ENCODE measurements at places on chromosomes 7 and 10.

DNA sequence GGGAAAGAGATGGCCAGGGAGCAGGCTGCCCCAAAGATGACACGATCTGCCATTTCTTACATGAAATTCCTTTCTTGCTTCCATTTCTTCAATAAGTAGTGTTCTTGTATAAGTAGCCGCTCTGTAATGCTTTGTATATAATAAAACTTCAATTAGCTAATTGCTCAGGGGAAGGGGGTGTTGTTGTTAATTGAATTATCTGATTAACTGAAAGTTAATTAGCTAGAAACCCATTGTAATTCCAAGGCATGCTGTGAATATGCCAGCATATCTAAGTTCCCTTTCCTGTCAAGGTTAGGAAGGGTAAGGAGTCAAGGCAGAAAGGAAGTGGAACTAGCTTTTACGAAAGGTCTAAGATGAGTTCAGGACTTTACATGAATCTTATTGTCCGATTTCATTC is 765.9 kb downstream of the TYW1 start:
- H3K4me1 ChIP-seq, result no peaks in the 10 kb centered on the region
- H3K4me3 ChIP-seq, result no peak overlapping the region
- no peak overlapping the region for H3K27ac ChIP-seq
- no peak for DNase-seq
- no peaks in the 10 kb centered on the region for H3K27me3 ChIP-seq
- no peaks in the 10 kb centered on the region for H3K36me3 ChIP-seq

GRCh38 chr7:43314379-43315158 is 202.1 kb downstream of the HECW1 start:
- no peaks in the 10 kb centered on the region for H3K27me3 ChIP-seq
- no peak overlapping the region for H3K27ac ChIP-seq
- no peak overlapping the region for H3K4me3 ChIP-seq
- DNase-seq, result no peak
- no peaks in the 10 kb centered on the region for H3K36me3 ChIP-seq

DNA sequence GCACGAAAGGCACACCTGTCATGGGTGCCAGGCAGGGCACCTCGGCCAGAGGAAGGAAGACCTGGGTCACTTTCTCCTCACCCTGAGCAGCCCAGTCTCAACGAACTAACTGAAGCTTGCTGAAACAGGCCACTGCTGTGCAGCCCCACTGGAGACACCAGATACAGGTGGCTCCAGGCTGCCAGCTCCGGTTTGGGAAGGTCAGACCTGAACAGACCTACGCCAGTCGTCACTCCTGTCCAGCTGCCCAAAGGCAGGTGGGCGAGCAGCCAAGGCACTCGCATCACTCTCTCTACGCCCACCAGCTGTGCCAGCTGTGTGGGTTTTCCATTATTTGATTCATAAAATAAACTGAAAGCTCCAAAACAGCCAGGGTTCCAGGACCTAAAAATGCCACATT is 256.1 kb downstream of the ZMYND11 start:
- H3K4me3 ChIP-seq, result no peak overlapping the region
- no peak for DNase-seq
- no peaks in the 10 kb centered on the region for H3K27me3 ChIP-seq
- H3K36me3 ChIP-seq, result no peaks in the 10 kb centered on the region

GRCh38 chr7:87944547-87944946 is 10.5 kb downstream of the ADAM22 start:
- no peak overlapping the region for H3K27ac ChIP-seq
- H3K27me3 ChIP-seq, result peaks cover 4% of the 10 kb centered on the region
- no peaks in the 10 kb centered on the region for H3K4me1 ChIP-seq
- H3K36me3 ChIP-seq, result no peaks in the 10 kb centered on the region

DNA sequence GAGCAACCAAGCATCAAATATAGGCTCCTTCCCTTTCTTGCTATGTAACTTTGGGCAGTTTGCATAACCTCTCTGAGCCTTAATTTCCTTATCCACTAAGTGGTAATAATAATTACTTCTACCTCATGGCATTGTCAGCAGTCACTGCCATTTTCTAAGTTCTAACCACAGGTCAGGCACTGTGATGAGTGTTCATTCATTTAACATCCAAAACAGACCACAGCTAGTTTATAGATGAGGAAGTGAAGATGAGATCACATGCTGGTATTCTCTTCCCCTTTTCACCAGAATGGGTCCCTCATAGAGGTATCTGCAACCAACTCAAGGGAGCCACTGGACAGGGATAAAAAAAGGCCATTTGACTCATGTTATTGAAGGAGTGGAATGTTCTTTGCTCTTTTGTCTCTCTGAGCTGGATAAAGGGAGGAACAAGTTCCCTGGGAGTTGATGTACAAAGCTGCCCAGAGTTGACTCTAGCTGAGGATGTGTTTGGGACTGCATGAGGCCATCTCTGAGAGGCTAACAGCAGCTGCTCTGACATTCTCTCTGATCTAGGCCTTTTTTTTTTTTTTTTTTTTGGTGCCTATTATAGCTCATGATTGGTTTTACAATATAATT is 65.0 kb downstream of the DNAJC12 start:
- H3K4me3 ChIP-seq, result no peak overlapping the region
- no peak for DNase-seq
- H3K36me3 ChIP-seq, result no peaks in the 10 kb centered on the region
- no peaks in the 10 kb centered on the region for H3K4me1 ChIP-seq
- no peaks in the 10 kb centered on the region for H3K27me3 ChIP-seq

- peaks cover 4% of the 10 kb centered on the region for H3K36me3 ChIP-seq
- H3K27me3 ChIP-seq, result no peaks in the 10 kb centered on the region
- DNase-seq, result no peak
- peak overlapping the region; percentile 10 for H3K27ac ChIP-seq
- no peak overlapping the region for H3K4me3 ChIP-seq
- H3K4me1 ChIP-seq, result peaks cover 58% of the 10 kb centered on the region
These were observed 27.9 kb downstream of the DUSP5 start for GRCh38 chr10:110525349-110526260.

GRCh38 chr7:77238703-77239136 is 39.1 kb upstream of the FGL2 start:
- DNase-seq, result no peak
- H3K4me3 ChIP-seq, result no peak overlapping the region
- H3K4me1 ChIP-seq, result no peaks in the 10 kb centered on the region
- H3K27me3 ChIP-seq, result no peaks in the 10 kb centered on the region

- no peak for DNase-seq
- H3K27me3 ChIP-seq, result no peaks in the 10 kb centered on the region
- peaks cover 9% of the 10 kb centered on the region for H3K4me1 ChIP-seq
- H3K27ac ChIP-seq, result peak overlapping the region; percentile 77
These were observed 535 bp downstream of the BTRC start for GRCh38 chr10:101354328-101355071.

GRCh38 chr10:34498821-34499220 is 316.3 kb downstream of the PARD3 start:
- no peak overlapping the region for H3K27ac ChIP-seq
- DNase-seq, result no peak
- H3K27me3 ChIP-seq, result no peaks in the 10 kb centered on the region
- H3K4me1 ChIP-seq, result no peaks in the 10 kb centered on the region
- no peak overlapping the region for H3K4me3 ChIP-seq
- H3K36me3 ChIP-seq, result no peaks in the 10 kb centered on the region

Data from keratinocyte (primary cell).